Skin of body (tissue), 3 donors: ENCODE measurements at places on chromosomes 4 and X. TPM values are rescaled to one million over a fixed set of nuclear protein-coding genes. Genes with fewer than 3 reads are reported as not detected.

The CLTRN gene
- 0.69 TPM for total RNA-seq

The ERCC6L gene
- total RNA-seq: 1.8 TPM

The DRP2 gene
- total RNA-seq: 0.69 TPM

The UGT2B7 gene
- total RNA-seq: not detected

The ARHGEF38 gene
- total RNA-seq: 0.10 TPM

The LGI2 gene
- total RNA-seq: 0.69 TPM

The GRPR gene
- total RNA-seq: 0.39 TPM

The PSAPL1 gene
- total RNA-seq: 18.6 TPM

The TGIF2LX gene
- total RNA-seq: not detected

The CFI gene
- total RNA-seq: 10.1 TPM

The CT47A7 gene
- total RNA-seq: not detected
